ENCODE measurements at places on chromosomes 5 and 9. TPM values are rescaled to one million over a fixed set of nuclear protein-coding genes. Genes with fewer than 3 reads are reported as not detected.

The ABCA1 gene
- 8.2 TPM for total RNA-seq

GRCh38 chr9:109588415-109588814 is 90.3 kb upstream of the PTPN3 start:
- no peak for DNase-seq

DNA sequence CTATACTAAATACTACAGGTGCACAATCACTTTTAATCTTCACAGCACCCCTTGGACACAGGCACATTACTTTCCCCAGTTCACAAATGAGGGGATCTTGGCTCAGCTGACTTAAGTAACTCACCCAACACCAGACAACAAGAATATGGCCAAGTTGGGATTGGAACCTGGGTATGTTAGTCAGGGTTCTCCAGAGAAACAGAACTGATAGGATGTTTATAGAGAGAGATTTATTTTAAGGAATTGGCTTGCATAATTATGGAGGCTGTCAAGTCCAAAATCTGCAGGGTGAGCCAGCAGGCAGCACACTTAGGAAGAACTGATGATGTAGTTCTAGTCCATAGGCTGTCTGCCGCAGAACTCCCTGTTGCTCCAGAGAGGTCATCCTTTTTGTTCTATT is 312.9 kb downstream of the MAN2A1 start:
- DNase-seq, result no peak

The PCDHB2 gene
- 17.6 TPM for total RNA-seq

GRCh38 chr9:129987047-129987446 is 55.9 kb downstream of the FNBP1 start:
- no peak for DNase-seq

Measured in G401 (cell line).